ENCODE measurements at places on chromosomes 1 and 21. TPM values are rescaled to one million over a fixed set of nuclear protein-coding genes. Genes with fewer than 3 reads are reported as not detected.

- no peaks in the 10 kb centered on the region for H3K36me3 ChIP-seq
- no peak for DNase-seq
- no peaks in the 10 kb centered on the region for H3K4me1 ChIP-seq
- no peak overlapping the region for H3K27ac ChIP-seq
- H3K27me3 ChIP-seq, result no peaks in the 10 kb centered on the region
Measured at GRCh38 chr1:206015071-206015470, 8.6 kb downstream of the CTSE start.

- H3K27ac ChIP-seq, result peak overlapping the region; percentile 68
- H3K4me1 ChIP-seq, result no peaks in the 10 kb centered on the region
- no peaks in the 10 kb centered on the region for H3K36me3 ChIP-seq
- H3K4me3 ChIP-seq, result no peak overlapping the region
- DNase-seq, result no peak
Measured at GRCh38 chr21:33286076-33286475, 19.9 kb downstream of the IL10RB start.

DNA sequence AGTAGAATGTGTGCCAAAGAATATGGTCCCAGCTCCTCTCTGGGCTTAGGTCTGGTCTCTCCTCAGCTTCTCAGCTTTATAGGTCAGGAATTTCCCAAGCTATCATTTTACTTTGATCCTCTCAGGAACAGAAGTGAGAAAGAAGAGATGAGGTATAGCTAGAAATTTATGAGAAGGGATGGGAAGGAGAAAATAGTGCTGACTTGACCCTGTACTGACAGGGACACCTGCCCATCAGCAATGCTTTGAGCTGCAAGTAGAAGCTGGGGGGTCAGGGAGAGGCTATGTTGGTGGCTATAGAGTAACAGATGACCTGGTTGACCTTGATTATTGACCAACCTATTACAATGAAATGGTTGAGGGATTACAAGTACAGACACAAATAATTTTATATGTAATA lies 75.0 kb downstream of the XCL2 start:
- no peaks in the 10 kb centered on the region for H3K36me3 ChIP-seq
- no peak overlapping the region for H3K4me3 ChIP-seq
- no peak for DNase-seq
- H3K4me1 ChIP-seq, result peaks cover 49% of the 10 kb centered on the region
- H3K27me3 ChIP-seq, result no peaks in the 10 kb centered on the region

CIART gene
- 6.8 TPM for total RNA-seq

FCRL6 gene
- total RNA-seq, result 0.90 TPM

RPTN gene
- not detected for total RNA-seq

DDR2 gene
- total RNA-seq, result 112 TPM

- H3K27me3 ChIP-seq, result no peaks in the 10 kb centered on the region
- no peak overlapping the region for H3K27ac ChIP-seq
- no peak for DNase-seq
- H3K4me1 ChIP-seq, result no peaks in the 10 kb centered on the region
- no peak overlapping the region for H3K4me3 ChIP-seq
Measured at GRCh38 chr21:26761174-26761915, 83.9 kb downstream of the ADAMTS1 start.

- H3K27ac ChIP-seq, result peak overlapping the region; percentile 15
- no peak overlapping the region for H3K4me3 ChIP-seq
- H3K4me1 ChIP-seq, result no peaks in the 10 kb centered on the region
- H3K27me3 ChIP-seq, result no peaks in the 10 kb centered on the region
- DNase-seq, result no peak
- H3K36me3 ChIP-seq, result no peaks in the 10 kb centered on the region
Measured at GRCh38 chr1:29331729-29332128, 95.4 kb downstream of the PTPRU start.

DNA sequence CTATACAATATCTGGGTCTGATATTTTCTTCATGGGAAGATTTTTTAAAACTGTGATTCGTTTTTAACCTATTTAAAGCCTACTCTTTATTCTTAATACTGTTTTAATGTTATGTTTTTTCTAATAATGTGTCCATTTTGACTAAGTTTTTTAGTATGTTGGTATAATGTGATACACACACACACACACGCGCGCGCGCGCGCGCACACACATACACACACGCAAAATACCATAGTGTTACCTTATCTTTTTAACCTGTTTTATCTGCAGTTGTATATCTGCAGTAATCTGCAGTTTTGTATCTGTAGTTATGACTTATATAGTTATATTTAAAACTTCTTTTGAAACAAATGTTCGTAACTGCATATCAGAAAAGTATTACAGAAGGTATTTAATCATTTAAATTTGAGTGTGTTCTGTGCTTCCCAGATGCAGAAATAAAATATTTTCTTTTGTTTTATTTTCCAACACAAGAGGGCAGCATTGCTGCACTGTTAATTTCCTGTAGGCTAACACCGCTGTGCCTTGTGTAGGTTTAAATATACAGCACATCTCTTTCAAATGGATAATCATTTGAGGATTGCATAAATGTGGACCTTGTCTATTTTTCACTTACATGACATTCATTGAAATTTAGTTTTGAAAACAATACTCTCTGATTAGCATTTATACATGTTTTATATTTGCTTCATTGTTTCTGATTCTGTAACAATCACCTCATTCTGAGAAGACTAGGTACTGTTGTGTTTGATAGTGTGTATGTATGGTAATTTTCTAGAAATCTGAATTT lies 166.1 kb downstream of the PDE4B start:
- H3K27ac ChIP-seq, result no peak overlapping the region
- no peak for DNase-seq
- H3K4me1 ChIP-seq, result no peaks in the 10 kb centered on the region
- no peak overlapping the region for H3K4me3 ChIP-seq
- H3K27me3 ChIP-seq, result no peaks in the 10 kb centered on the region

DNA sequence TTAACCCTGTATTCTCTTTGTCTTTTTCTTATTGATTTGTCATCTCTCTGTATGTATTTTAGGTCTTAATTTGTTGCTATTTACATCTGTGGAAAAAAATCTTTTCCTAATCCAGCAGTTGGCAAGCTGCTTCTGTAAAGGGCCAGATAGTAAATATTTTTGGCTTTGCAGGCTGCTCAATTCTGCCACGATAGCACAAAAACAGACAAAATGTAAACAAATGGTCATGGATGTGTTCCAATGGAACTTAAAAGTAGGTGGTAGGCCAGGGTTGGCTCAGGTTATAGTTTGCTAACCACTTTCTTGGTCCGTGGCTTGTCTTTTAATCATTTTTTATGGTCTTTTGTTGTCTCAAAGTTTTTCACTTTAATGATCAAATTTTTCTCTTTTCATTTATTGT lies 371.8 kb downstream of the HHAT start:
- H3K4me3 ChIP-seq, result no peak overlapping the region
- no peak overlapping the region for H3K27ac ChIP-seq
- no peak for DNase-seq
- no peaks in the 10 kb centered on the region for H3K36me3 ChIP-seq
- H3K4me1 ChIP-seq, result no peaks in the 10 kb centered on the region
- H3K27me3 ChIP-seq, result no peaks in the 10 kb centered on the region

KISS1 gene
- total RNA-seq, result not detected

Measured in tibial nerve (tissue), 4 donors.